ENCODE measurements at places on chromosomes 3 and 15.

- DNase-seq, result no peak
These were observed 13.5 kb downstream of the PTPRG start for GRCh38 chr3:61574854-61575253.

DNA sequence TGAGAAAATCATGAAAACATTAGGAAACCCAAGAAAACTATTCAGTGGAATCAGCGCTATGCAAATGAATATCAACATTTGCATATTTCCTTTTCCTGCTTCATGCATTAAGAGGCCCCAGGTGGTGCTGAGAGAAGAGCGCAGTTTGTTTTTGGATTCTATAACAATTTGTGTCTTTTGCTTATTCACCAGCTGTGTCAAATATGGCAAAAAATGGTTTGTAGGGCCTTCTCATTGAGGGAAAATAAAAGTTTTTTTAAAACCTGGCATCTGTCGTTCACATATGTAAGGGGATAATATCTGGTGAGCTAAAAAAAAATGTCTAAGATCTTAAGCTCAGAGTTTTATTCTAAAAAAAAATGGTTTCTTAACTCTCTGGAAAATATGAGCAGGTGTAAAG lies 122.5 kb upstream of the ROBO2 start:
- DNase-seq, result no peak

GRCh38 chr3:59143447-59143846 lies 93.6 kb upstream of the CFAP20DC start:
- no peak for DNase-seq

DNA sequence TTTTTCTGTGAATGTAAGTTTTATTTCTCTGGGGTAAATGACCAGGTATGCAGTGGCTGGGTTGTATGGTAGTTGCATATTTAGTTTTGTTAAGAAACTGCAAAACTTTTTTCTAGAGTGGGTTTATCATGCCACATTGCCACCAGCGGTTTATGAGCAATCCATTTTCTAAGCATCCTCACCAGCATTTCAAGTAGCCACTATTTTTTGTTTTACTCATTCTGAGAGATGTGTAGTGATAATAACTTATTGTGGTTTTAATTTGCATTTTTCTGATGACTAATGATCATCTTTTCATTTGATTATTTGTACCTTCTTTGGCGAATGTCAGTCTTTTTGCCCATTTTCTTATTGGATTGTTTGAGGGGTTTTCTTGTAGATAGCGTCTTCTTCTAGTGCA lies 56.2 kb downstream of the SPRED1 start:
- DNase-seq, result no peak

DNA sequence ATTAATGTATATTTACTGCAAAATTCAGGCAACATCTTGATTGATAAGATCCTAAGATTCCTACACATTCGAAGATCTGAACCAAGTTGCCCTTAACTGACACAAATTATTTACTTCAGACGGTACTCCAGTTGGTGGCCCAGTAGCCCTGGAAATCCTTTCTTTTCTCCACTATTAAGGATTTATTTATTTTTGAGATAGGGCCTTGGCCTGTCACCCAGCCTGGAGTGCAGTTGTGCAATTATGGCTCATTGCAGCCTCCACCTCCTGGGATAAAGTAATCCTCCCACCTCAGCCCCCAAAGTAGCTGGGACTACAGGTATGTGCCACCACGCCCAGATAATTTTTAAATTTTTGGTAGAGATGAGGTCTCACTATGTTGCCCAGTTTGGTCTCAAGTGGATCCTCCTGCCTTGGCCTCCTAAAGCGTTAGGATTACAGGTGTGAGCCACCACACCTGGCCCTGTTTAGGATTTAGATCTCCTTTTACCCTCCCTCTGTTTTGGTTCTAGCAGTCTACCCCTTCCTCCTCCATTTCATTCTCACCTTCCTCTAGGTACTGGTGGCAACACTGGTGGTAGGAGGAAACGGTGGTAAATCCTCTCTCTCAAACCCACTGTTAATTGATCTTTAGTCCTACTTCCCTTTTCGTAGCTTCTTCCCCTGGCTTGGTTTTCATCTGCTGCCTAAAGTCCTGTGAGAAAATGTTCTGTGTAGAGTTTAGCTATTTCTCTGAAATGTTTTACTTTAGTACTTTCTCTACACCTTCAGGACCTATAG lies 12.7 kb upstream of the ZNF609 start:
- DNase-seq, result no peak

- DNase-seq, result no peak
These were observed 34.6 kb upstream of the EPHA6 start for GRCh38 chr3:96779810-96780209.

DNA sequence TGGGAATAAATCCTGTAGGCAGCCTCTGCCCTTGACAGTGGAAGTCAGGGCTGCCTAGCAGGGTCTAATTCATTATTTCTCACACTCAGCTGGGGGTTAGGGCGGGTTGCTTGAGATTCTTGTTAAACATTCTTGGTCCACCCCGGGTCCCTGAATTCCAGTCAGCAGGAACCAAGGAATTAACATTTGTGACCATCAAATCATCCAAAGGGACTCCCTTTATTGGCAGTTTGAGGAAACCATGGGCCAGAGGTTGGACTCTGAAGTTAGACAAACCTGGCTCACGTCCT lies 122.8 kb downstream of the EEFSEC start:
- DNase-seq, result no peak

- DNase-seq, result no peak
These were observed 384.4 kb upstream of the C2CD4B start for GRCh38 chr15:62549345-62549970.

DNA sequence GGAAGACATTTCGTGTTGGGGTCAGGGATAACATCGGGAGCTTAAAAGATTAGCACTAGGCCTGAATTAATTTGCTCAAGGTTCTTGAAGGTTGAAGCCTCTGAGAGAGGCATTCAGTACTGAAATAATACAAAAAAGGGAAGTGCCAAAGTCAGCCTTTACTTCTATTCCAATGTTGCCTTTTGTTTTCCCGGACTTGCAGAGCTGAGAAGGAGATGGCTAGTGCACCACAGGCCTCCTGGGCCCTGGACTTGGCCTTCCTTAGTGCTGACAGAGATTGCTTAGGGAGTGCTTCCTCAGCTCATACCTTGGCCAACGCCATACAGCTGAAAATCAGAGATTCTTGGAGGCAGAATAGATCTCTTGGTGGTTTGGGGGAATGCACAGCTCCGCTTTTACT lies 333.6 kb upstream of the TBL1XR1 start:
- no peak for DNase-seq

GRCh38 chr3:174156200-174156599 lies 702.9 kb upstream of the NAALADL2 start:
- DNase-seq, result no peak

DNA sequence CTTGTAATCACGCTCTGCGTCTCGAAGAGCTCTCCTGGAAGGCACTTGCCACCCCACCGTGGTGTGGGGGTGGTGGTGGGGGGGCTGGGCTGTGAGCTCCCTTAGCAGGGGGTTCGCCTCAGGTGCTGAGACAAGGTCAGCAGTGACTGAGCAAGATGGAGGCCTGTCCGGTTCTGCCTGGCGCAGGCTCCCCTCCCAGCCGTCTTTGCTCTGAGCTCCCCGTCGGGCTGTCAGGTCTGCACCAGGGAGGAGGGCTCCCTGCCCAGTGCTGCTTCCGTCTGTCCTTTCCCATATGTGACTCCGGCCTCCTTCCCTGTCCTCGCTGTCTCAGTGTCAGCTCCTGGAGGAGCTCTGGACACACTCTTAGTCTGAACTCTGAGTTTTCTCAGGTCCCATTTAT lies 80.0 kb downstream of the PLXNA1 start:
- DNase-seq, result no peak

DNA sequence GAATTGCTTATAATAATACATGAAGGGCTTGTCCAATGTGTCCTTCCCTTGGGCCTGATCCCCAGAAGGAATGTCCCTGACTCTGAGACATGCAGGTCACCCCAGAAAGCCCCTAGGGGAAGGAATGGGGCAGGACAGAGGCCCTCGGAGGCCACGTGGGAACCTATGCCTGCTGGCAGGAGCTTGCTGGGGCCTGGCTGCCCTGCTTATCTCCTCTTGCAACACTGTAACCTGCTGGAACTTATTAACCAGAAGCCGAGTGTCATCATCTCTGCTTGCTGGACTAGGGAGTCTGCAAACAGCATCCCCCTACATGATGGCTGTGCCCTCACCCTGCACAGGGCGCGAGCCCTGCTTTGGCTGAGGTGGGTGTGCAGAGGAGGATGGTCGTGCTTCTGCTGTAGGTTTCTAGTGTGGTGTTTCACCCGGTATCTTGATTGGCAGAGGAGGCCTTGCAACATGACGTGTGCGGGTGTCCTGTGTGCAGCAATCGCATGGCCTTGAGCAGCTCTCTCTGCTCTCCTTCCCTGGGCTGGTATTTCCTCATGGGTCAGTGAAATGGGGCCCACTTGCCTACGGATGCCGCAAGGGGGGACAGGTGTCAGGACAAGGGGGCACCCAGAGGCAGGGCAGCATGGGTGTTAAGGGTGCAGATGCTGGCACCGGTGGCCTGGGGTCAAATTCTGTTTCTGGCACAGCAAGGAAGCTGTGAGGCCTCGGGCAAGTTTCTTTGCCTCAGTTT lies 5.0 kb downstream of the CHST13 start:
- DNase-seq, result no peak

GRCh38 chr3:171690281-171690680 lies 120.0 kb downstream of the PLD1 start:
- DNase-seq, result no peak

- DNase-seq, result no peak
These were observed 79.9 kb downstream of the GTPBP8 start for GRCh38 chr3:113070681-113071113.

- DNase-seq, result no peak
These were observed 64.0 kb upstream of the CDAN1 start for GRCh38 chr15:42800731-42801474.

- no peak for DNase-seq
These were observed 695 bp downstream of the RPL32 start for GRCh38 chr3:12840591-12841148.

GRCh38 chr3:58580826-58581327 lies 3.7 kb upstream of the FAM107A start:
- no peak for DNase-seq

GRCh38 chr3:195087328-195087727 lies 183.6 kb downstream of the XXYLT1 start:
- no peak for DNase-seq

DNA sequence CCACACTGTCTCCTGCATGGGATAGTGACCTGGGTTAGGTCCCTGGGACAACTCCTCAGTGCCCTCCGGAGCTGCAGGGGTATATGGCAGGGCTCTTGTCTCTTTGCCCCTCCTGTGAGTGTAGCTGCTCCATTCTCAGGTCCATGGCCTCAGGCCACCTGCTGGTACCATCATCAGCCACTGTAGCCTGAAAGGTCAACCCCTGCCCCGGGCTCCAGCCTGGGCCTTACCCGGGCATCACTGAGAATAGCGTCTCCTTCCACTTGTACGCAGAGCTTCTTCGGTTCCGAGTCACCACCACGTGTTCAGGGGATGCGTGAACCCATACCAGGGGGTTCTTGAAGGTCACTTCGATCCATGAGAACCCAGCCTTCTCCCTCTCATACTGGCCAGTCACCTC lies 13.8 kb downstream of the ITIH4 start:
- no peak for DNase-seq

- no peak for DNase-seq
These were observed 4.0 kb downstream of the NPTN start for GRCh38 chr15:73628976-73629797.

- no peak for DNase-seq
These were observed 275.7 kb downstream of the SHQ1 start for GRCh38 chr3:72572489-72573007.

- no peak for DNase-seq
These were observed 2.6 kb downstream of the ATP8B4 start for GRCh38 chr15:50116477-50116876.

GRCh38 chr3:126872701-126873342 lies 110.1 kb upstream of the PLXNA1 start:
- DNase-seq, result no peak

GRCh38 chr3:10683106-10683505 lies 132.9 kb upstream of the SLC6A11 start:
- DNase-seq, result no peak

DNA sequence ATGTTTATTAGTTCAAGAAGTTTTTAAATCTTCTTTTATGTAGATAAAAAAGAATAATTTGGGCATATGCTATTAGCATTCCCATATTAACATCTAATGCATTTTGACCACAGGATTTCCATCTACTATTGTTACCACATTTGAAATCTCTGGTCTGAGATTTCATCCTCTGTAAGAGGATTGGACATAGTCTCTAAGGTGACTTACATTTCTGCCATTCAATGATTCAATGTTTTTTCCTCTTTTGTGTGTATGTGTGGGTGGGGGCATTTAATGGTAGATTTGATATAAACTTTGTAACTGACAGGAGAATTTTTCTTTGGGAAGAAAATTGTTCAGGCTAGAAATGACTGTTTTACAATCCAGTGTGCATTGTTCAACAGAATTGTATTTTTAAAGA lies 307.3 kb upstream of the RBMS3 start:
- DNase-seq, result no peak

- no peak for DNase-seq
These were observed 7.8 kb downstream of the C3orf18 start for GRCh38 chr3:50559702-50560101.

DNA sequence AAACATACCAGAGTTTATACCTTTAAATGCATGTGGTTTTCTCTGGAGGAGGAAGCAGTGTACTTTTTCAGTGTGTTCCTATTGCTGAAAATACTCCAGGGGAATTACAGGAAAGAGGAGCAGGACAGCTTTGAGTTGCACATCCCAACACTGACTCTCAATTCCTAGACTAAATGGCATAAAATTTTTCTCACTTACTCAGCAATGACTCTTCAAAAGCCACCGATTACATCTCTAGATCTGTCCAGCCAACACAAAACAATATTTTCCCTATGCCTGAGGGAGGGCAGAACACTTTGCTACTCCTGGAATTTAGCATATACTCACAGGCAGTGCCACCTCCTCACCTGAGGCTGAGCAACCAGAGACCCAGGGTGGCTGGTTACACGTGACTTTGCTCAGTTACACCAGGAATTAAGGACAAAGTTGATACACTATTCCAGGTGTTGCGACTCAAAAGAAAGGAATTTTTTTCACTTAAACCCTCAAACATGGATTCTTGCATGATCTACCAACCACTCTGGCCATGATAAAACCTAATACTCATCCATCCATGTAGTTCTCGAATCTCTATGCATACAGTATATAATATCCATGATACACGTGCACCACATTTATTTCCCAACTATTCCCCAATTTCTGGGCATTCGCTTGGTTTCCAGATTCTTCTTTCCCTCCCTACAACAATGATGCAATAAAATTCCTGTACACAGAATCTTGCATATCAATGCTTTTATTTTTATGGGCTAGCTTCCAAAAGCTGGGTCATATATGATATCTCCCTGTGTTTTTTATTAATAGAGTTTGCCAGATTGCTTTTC lies 194.6 kb downstream of the THRB start:
- no peak for DNase-seq

- no peak for DNase-seq
These were observed 8.6 kb downstream of the KLHL25 start for GRCh38 chr15:85785887-85786780.

- no peak for DNase-seq
These were observed 25.2 kb downstream of the RAB5A start for GRCh38 chr3:19972054-19972453.

- no peak for DNase-seq
These were observed 51.6 kb downstream of the CYP19A1 start for GRCh38 chr15:51286816-51287215.

- no peak for DNase-seq
These were observed 128.4 kb downstream of the ZBBX start for GRCh38 chr3:167251678-167252077.

Measured in D721Med (cell line).